ENCODE measurements at places on chromosomes 1 and 21.
A peak's percentile ranks its signal among the peaks of the same experiment; 100 is the strongest.

DNA sequence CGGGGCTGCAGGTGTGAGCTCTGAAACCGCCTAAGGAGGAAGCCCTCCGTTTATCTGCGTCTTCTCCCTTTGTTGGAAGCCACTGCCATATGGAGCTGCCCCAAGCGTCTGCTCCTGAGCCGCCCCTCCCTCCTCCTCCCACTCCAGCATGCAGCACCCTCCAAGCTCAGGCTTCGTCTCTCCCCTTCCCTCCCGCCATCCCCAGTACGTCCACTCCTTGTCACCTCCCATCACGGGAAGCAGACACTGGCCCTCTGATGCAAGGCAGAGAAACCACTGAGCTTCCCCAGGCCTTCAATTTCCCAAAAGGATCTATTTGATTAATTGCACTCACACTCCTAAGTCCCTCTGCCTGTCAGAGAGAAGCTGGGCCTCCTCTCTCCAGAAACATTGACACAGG lies 52.5 kb downstream of the NFASC start:
- no peak for DNase-seq

GRCh38 chr1:11913291-11913690 lies 12.9 kb downstream of the KIAA2013 start:
- no peak for DNase-seq

DNA sequence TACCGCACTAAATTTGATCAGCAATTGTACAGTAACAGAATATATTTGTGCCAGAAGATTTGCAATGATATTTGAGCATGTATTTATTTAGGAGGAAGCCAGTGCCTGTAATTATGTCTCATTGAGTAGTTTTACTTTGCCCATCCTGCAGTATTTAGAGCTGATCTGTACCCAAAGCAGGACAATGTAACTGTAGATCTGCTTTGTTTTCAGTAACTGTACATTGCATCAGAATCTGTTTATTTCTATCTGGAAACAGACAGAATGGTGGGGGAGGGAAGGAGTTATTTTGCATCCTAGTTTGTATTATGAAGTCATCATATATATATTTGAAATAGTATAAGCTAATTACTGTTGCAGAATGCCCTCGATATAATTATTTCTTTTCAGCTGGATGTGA lies 36.2 kb upstream of the LRRC8C start:
- DNase-seq: no peak

DNA sequence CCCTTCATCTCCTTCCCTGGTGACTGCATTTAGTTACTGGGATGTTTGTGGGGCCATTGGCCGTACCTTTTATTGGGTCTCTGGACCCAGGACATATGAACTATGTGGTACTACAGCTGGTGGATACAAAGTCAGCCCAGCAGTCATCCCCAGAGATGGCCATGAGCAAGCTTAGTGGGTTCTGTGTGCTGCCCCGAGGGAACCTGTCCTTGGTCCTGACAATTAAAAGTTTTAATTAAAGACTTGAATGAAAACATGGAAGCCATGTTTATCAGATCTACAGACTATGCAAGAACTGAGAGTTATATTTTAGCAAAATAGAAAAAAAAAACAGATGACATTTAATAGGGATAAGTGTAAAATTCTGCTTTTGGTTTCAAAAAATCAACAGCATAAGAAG lies 2.8 kb upstream of the NES start:
- DNase-seq: no peak

DNA sequence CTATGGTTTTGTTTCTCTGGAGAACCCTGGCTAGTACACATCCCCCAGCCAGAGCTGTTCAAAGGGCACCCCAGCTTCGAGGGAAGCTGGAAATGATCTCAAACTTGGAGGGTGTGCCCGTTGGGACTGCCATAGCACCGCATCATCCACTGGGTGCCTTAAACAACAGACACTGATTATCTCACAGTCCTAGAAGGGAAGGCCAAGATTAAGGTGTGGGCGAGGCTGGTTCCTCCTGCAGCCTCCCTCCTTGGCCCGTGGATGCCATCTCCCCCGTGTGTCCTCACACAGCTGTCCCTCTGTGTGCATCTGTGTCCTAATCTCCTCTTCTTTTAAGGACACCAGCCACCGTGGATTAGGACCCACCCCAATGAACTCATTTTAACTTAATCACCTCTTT lies 4.2 kb upstream of the IBA57 start:
- DNase-seq: no peak

- no peak for DNase-seq
These were observed 7.9 kb downstream of the PANK4 start for GRCh38 chr1:2518528-2518927.

GRCh38 chr1:118841521-118841920 lies 146.6 kb downstream of the TBX15 start:
- no peak for DNase-seq

DNA sequence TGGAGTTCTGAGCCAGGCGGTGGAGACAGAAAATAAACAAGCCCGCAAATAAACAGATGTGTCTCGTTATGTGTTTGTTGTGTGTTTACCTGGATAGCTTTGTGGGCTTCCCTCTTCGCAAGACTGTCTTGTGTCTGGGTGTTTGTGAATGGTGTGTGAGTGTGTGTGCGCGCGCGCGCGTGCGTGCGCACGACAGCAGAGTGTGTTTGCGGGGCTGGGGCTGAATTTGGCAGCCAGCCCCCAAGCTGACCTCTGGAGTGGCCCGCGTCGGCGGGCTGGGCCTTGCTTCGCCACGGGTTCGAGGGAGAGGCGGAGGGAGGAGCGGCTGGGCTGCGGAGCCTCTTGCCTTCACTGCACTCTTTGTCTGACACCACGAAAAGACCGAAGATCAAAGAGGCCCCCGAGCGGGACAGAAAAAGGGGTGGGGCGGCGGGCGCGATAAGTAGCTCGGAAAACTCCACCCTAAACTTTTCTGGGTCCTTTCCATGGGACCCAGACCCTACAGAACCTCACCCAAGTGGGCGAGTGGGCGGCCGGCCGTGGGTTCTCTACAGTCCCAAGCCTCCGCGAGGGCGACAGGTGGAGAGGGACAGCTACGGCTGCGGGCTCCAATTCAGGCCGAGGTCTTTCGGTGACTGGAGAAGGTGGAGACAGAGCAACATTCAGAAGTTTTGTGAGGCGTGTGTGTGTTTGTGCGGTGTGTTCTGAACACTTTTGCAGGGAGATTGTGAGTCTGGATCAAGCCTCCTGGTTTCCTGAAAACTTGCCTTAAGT lies 14.5 kb downstream of the PAX7 start:
- no peak for DNase-seq

- peak; percentile 72 for DNase-seq
These were observed 10.5 kb downstream of the ATP5IF1 start for GRCh38 chr1:28246427-28246832.

- DNase-seq: no peak
These were observed 134.9 kb downstream of the MATN1 start for GRCh38 chr1:30588311-30589073.

- peak; percentile 32 for DNase-seq
These were observed 128.0 kb downstream of the PSMG1 start for GRCh38 chr21:39055167-39055767.

DNA sequence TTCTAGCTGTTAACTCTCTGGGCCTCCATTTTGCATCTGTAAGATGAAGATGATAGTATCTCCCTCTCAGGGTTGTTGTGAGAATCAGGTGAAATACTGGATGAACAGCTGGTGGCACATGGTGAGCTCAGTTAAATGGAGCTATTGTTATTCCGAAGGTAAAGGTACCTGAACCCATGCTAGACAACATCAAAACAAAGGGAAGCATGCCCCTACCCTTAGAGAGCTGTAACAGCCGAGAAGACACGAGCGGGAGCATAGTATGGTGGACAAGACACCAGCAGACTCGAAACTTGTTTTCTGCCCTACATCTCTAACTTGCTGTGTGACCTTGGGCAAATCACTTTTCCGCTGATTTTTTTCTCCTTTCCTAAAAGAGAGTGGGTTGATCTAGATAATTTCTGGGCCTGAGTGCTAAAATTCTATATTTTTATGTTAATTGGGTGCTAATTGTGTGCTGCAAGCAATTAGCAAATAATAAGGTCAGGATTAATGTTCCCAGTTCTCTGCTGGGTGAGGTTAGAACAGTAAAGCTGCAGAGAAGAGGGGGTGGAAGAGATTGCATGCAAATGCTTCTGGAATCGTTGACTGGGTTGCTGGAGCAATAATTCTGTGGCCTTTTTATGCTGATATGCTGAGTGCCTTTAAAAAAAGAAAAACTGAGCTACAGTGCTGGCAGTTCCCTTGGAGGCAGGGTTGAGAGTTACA lies 10.8 kb downstream of the TMEM200B start:
- DNase-seq: no peak

DNA sequence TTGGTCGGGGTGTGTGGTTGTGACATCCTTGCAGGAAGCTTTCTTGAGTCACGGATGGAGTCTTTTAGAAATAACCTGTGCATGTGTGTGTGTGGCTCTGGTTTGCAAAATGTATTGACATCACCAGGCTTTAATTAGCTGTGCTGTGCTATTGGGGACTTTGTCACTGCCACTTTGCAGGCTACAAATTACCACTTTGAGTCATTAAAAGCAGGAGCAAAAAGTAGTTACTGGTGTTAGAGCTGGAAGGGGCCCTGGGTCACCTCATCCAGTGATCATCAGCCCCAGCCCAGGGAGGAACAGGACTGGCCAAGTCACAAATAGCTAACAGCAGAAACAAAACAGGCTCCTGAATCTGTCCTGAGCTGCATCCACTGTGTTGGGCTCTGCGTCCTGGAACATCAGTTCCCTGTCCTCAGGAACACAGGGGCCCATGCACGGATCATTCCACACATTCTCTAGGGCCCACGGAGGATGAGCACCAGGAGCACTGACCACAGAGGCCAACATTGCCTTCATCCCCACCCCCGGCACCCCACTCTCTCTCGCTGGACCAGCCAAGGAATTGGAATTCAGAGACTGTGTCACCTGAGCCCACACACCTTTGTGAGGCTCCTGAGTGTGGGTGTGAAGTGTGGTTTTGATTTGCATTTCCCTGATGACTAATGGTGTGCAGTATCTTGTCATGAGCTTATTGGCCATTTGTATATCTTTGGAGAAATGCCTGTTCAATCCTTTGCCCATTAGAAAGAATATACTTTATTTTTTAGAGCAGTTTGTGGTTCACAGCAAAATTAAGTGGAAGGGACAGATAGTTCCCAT lies 280.1 kb upstream of the C1orf174 start:
- no peak for DNase-seq

DNA sequence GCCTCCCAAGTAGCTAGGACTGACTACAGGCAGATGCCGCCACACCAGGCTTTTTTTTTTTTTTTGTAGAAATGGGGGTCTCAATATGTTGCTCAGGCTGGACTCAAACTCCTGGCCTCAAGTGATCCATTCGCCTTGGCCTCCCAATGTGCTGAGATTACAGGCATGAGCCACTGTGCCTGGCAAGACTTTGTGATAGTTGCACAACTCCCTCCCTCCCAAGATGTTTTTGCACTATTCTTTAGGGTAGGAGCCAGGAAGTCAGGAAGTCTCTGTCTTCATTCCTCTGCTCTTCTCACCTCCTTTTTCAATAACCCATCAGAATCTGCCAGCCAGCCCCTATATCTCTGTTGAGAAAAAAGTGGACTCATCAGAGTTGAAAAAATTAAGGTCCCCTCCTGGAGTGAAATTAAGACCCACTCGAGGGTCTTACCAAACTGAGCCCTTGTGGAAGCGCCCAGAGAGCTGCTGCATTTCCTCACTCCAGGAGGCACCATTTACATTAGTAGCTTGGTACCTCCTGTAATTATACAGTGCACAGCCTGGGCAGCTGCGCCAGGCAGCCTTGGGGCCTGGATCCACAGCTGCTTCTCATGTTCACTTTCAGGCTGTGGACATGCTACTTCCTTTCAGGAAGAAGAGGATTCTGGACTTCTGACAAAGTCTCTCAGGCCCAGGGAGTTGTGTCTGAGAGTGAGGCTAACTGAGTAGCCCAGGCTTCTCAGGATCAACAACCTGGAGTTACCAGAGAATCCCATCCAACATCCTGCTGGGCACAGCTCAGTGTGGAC lies 24.0 kb downstream of the TCEA3 start:
- peak; percentile 66 for DNase-seq

DNA sequence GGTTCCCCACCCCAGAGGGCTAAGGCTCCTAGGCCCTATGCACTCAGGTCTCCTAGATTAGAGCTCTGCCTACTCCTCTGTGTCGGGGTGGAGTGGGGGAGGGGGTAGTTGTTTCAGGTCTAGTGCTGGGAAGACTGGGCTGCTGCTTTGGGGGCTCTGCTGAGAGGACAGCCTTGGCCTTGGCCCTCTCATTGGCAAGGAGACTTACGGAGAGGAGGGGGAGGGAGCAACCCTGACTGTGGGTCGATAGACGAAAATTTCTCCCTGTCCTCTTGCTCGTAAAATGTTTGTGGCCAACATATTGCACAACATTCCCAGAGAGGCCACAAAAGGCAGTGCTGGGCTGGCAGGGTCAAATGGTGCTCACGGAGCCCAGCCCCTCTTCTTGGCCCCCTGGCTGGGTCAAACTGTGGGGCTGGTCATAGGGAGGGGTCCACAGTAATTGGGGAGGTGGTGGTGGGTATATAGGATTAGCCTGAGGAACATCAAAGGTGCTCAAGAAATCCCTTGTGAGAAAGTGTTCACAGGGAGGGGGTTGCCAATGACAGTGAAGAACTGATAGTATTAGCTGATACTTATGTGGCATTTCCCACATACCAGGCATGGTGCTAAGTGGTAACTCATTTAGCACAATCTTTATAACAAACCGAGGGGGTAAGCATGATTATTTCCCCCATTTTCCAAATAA lies 8.5 kb upstream of the DMBX1 start:
- peak; percentile 61 for DNase-seq

GRCh38 chr1:67732750-67733151 lies 47.8 kb downstream of the GADD45A start:
- peak; percentile 91 for DNase-seq
